ENCODE measurements at places on chromosomes 3 and 15. TPM values are rescaled to one million over a fixed set of nuclear protein-coding genes. Genes with fewer than 3 reads are reported as not detected.

Gene STRA6
- not detected for total RNA-seq

Gene TERC
- total RNA-seq = 2.6 TPM

Gene KBTBD13
- not detected for total RNA-seq

Gene AAGAB
- 48.6 TPM for total RNA-seq

Gene MANF
- 129 TPM for total RNA-seq

Gene IGF2BP2
- total RNA-seq = 0.54 TPM

Gene ADAMTS9
- total RNA-seq = not detected

Gene DLL4
- 0.18 TPM for total RNA-seq

GRCh38 chr3:10445561-10446175, 59.7 kb downstream of the ATP2B2 start:
- no peak overlapping the region for H3K27ac ChIP-seq
- no peaks in the 10 kb centered on the region for H3K36me3 ChIP-seq
- H3K4me1 ChIP-seq = peaks cover 3% of the 10 kb centered on the region
- peaks cover 3% of the 10 kb centered on the region for H3K27me3 ChIP-seq
- DNase-seq = no peak

- no peak overlapping the region for H3K4me3 ChIP-seq
- H3K36me3 ChIP-seq = no peaks in the 10 kb centered on the region
- no peaks in the 10 kb centered on the region for H3K4me1 ChIP-seq
- no peaks in the 10 kb centered on the region for H3K27me3 ChIP-seq
- no peak for DNase-seq
- no peak overlapping the region for H3K27ac ChIP-seq
Measured at GRCh38 chr15:41990691-41991090, 18.3 kb upstream of the EHD4 start.

DNA sequence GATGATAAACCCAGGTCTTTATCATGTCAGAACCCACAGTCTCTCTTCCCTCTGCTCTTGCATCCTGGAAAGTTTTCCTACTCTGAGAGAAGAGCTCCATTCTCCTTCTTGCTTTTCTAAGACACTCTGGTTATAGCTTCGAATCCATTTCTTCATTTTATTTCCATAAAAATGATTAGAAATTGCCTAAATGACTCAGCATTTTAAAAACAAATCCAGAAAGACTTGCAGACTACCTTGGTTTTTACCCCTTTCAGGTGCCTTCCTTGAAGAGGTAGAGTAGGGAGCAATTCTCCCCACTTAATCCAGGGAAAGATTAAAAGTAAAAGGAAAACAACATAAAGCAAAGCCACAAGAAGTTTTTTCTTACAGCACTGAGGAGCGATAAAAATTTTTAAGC, 1256.0 kb downstream of the ROBO1 start:
- H3K27ac ChIP-seq = no peak overlapping the region
- no peaks in the 10 kb centered on the region for H3K27me3 ChIP-seq
- no peaks in the 10 kb centered on the region for H3K4me1 ChIP-seq

DNA sequence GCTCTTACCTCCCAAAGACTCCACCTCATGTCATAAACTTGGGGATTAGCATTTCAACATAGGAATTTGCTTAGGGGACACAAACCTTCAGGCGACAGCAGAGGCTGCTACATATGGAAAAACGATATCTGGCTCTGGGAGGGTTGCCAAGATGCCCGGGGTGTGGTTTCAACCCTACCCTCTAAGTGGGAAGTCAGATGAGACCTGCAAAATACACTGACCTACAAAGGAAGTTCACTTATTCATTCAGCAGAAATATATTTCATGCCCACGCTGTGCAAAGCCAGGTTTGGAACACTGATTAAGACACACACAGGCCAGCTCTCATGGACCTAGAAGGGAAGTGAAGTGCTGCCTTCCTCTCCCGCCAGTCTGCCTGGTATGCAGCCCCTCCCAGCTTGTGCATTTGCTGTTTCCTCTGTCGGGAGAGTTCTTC, 239.3 kb downstream of the FEZF2 start:
- no peak overlapping the region for H3K4me3 ChIP-seq
- DNase-seq = no peak
- no peaks in the 10 kb centered on the region for H3K4me1 ChIP-seq
- H3K27ac ChIP-seq = no peak overlapping the region
- peaks cover 14% of the 10 kb centered on the region for H3K27me3 ChIP-seq

DNA sequence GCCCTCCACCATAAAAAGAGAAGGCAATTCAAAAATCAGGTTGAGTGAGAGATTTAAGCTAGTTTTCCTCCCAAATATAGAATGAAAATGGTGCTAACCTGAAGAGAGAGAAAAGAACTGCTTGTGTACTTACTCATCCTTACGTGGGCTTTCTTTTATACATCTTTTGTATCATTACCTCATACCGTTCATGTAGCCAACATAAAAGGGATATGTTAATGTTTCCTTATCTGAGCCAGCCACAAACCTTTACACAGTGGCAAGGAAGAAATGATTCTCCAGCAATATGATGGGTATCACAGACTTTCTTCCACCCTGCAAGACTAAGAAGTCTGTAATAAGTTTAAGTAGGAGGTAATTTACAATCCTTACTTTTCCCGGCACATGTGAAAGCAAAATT, 600.8 kb upstream of the ZNF385D start:
- H3K4me3 ChIP-seq = no peak overlapping the region
- no peaks in the 10 kb centered on the region for H3K36me3 ChIP-seq
- no peaks in the 10 kb centered on the region for H3K27me3 ChIP-seq
- no peak overlapping the region for H3K27ac ChIP-seq

GRCh38 chr3:193771653-193772421, 178.8 kb downstream of the OPA1 start:
- H3K36me3 ChIP-seq = no peaks in the 10 kb centered on the region
- H3K27ac ChIP-seq = no peak overlapping the region
- H3K27me3 ChIP-seq = peaks cover 5% of the 10 kb centered on the region
- no peak overlapping the region for H3K4me3 ChIP-seq

- peaks cover 3% of the 10 kb centered on the region for H3K27me3 ChIP-seq
- no peaks in the 10 kb centered on the region for H3K4me1 ChIP-seq
- DNase-seq = no peak
- no peak overlapping the region for H3K4me3 ChIP-seq
- H3K27ac ChIP-seq = no peak overlapping the region
Measured at GRCh38 chr3:102447272-102447671, 12.5 kb downstream of the ZPLD1 start.

GRCh38 chr3:129673897-129674797, 67.7 kb upstream of the PLXND1 start:
- H3K36me3 ChIP-seq = peaks cover 9% of the 10 kb centered on the region
- DNase-seq = no peak
- H3K4me1 ChIP-seq = peaks cover 4% of the 10 kb centered on the region
- no peak overlapping the region for H3K27ac ChIP-seq

DNA sequence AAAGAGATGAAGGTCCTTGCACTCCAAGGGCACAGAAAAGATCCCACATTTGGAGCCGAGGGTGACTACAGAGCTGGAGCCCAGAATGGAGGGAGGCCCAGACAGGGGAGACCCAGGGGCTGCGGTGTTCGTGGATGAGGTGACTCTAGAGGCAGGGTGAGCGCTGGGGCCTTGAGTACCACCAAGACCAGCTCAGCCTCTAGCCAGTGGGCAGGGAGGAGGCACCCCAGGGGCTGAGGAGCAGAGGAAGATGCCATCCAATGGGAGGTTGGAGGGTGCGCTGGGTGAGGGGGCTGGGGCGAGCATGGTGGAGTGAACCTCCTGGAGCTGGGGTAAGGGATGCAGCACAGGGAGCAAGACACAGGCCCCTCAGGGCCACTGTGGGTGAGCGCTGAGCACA, 13.3 kb downstream of the RRP9 start:
- no peak overlapping the region for H3K27ac ChIP-seq
- DNase-seq = no peak

- peaks cover 6% of the 10 kb centered on the region for H3K27me3 ChIP-seq
- H3K36me3 ChIP-seq = no peaks in the 10 kb centered on the region
- no peak for DNase-seq
- H3K4me1 ChIP-seq = no peaks in the 10 kb centered on the region
Measured at GRCh38 chr3:58556001-58556400, 19.0 kb upstream of the ACOX2 start.

DNA sequence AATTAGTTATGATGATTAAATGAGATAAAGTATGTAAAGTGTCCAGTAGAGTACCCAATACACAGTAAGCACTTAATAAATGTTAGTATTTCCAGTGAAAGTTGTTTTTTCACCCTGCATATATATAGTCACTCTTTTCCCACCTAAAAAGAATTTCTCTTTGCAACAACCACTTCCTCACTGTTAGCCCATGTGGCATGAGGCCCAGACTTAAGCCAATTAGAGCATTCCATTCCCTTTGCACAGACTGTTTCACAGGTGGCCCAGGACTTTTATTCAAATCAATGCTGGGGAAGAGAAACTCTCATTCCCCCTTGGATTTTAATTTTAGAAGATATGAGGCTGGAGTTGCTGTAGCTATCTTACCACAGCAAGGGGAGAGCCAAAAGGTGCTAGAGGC, 3.7 kb downstream of the IFT80 start:
- H3K27ac ChIP-seq = no peak overlapping the region
- no peaks in the 10 kb centered on the region for H3K27me3 ChIP-seq
- no peak overlapping the region for H3K4me3 ChIP-seq
- peaks cover 5% of the 10 kb centered on the region for H3K36me3 ChIP-seq
- no peak for DNase-seq

- H3K4me1 ChIP-seq = peaks cover 27% of the 10 kb centered on the region
- H3K36me3 ChIP-seq = peaks cover 10% of the 10 kb centered on the region
- H3K27me3 ChIP-seq = peaks cover 4% of the 10 kb centered on the region
- DNase-seq = no peak
Measured at GRCh38 chr3:169813278-169813677, 574 bp upstream of the LRRC34 start.

Data from activated CD4-positive, alpha-beta T cell treated with anti-CD3 and anti-CD28 coated beads for 36 hours (primary cell).